Upper lobe of right lung (tissue), 1 donor: ENCODE measurements at places on chromosomes 4 and X. TPM values are rescaled to one million over a fixed set of nuclear protein-coding genes. Genes with fewer than 3 reads are reported as not detected.

FRMD7 gene
- total RNA-seq = not detected

- no peak for DNase-seq
Measured at GRCh38 chr4:6538575-6538974, 36.4 kb upstream of the MAN2B2 start.

DNA sequence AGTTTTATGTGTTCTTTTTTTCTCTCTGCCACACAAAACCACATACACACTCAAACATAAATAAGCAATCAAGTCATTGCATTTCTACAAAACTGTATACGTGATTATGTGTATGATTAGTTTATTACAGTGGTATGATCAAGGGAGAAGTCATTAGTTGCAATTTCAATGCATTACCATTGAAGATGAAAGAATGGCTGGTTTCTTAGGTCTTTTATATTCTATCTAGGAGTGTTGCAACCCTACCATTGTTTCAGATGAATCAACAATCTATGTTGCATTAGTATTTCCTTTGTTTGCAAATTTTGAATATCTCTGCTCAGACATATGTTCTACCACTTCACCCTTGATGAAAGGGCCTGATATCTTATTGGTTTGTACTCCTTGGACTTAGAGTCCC lies 6.8 kb downstream of the ANXA3 start:
- no peak for DNase-seq

COL4A6 gene
- 1.8 TPM for total RNA-seq

DNA sequence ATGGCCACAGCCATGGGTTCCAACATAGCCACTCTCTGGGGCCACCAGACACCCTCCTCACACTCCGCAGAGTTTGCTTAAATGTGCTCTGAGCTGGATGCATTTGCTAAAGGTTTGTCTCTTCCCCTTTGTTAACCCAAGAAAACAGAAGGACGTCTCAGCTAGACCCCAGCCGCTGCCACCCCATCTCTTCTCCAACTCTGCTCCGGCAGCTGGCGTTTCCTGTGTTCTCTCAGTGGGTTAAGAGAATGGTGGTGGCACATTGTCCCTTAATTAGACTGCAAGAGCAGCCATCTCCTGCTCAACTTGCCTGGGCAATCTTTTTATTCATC lies 43.7 kb upstream of the FAM9C start:
- DNase-seq = no peak

DNA sequence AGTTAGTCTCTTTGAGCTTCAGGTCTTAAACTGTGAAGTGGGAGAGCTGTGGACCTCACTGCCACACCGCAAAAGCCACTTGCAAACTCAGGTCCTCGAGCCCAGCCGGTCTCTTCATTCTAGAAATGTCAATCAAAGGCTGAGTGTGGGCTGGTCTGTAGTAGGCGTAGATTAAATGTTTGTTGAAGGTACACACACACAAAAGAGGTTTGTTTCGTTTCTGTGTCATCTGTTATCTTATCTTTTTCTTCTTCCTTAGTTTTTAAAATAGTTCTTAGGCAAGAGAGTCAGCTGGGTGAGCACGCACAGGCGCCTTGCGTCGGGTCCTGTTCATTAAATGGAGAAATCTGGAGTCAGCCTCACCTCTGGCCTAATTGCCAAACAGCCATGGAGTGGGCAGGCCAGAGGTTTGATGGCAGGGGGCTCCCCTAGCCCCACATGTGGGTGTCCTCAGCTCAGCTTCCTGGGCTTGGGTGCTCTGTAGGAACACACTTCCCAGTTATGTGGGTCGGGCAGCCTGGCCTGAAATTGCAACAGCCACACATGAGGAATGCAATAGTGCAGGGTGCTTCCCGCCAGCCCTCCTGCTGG lies 836 bp upstream of the PSAPL1 start:
- DNase-seq = no peak
